ENCODE measurements at places on chromosomes 3 and 15.

- DNase-seq = no peak
These were observed 55.0 kb downstream of the PRICKLE2 start for GRCh38 chr3:64170270-64170669.

GRCh38 chr3:42439261-42440115, 29.1 kb upstream of the LYZL4 start:
- no peak for DNase-seq

DNA sequence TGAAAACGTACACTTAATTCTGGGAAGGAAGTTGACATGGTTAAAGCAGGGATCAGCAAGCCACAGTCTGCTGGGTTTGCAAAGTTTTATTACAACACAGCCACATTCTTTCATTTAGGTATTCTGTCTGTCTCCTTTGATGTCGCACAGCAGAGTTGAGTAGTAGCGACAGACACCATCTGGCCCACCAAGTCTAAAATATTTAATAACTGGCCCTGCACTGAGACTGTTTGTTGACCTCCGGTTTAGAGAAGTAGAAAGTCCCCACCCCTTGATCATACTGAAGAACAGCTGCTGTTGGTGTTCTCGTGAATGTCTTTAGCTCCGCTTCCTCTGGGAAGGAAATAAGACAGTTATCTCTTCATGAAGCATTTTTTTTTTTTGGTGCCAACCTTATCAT, 66.2 kb downstream of the MCTP2 start:
- peak; percentile 14 for DNase-seq

- no peak for DNase-seq
These were observed 185.7 kb downstream of the MECOM start for GRCh38 chr3:169477790-169478189.
